ENCODE measurements at places on chromosomes 6 and 20.

GRCh38 chr6:1337791-1338190, 25.9 kb downstream of the FOXQ1 start:
- DNase-seq = no peak

- DNase-seq = no peak
Observed at GRCh38 chr6:36054956-36055355, 27.3 kb downstream of the MAPK14 start.

- no peak for DNase-seq
Observed at GRCh38 chr6:124901084-124901483, 61.2 kb upstream of the RNF217 start.

GRCh38 chr6:33778444-33779121, 10.3 kb downstream of the LEMD2 start:
- DNase-seq = no peak

GRCh38 chr6:28587746-28588075, 62.0 kb downstream of the GPX5 start:
- DNase-seq = no peak

DNA sequence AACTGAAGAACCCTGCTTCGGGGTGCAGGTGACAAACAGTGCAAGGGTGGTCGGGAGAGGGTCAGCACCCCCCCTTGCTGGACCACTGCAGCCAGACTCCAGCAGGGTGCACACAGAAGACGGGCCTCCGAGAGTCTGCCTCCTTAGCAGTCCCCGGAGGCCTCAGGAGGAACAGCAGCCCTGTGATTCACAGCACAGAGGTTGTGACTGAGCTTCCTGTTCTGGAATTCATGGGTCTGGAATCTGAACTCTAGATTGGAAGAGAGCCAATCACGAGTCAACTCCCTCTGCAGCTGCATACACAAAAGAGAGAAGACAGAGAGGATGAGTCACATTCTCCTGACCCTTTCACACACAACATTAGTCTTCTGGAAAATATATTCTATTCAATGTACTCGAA, 249.0 kb upstream of the OPRM1 start:
- DNase-seq = no peak

GRCh38 chr20:62482974-62483373, 7.2 kb upstream of the GATA5 start:
- no peak for DNase-seq

- DNase-seq = no peak
Observed at GRCh38 chr20:43921227-43921780, 6.7 kb downstream of the TOX2 start.

GRCh38 chr6:154567695-154568220, 57.3 kb upstream of the CNKSR3 start:
- DNase-seq = no peak

DNA sequence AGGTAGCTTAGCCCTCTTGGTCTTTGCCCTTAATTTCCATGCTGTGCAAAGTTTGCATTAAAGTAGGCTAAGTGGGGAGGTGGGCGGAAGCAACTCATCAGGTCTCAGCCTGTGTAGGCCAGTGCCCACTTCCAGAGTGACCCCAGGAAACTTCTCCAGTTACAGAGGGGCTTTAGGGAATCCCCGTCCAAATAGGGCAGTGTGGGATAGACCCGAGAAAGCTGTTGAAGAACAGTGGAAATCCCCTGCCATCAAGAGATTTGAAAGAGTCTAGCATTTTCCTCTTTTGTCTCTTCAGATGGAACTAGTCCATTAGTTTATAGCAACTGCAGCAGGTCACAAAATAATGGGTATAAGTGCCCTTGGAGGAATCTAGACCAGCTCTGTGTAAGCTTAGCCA, 20.2 kb downstream of the SF3B5 start:
- no peak for DNase-seq

- no peak for DNase-seq
Observed at GRCh38 chr6:15475872-15476271, 187.0 kb downstream of the DTNBP1 start.

- no peak for DNase-seq
Observed at GRCh38 chr6:160790028-160790792, 88.2 kb downstream of the PLG start.

DNA sequence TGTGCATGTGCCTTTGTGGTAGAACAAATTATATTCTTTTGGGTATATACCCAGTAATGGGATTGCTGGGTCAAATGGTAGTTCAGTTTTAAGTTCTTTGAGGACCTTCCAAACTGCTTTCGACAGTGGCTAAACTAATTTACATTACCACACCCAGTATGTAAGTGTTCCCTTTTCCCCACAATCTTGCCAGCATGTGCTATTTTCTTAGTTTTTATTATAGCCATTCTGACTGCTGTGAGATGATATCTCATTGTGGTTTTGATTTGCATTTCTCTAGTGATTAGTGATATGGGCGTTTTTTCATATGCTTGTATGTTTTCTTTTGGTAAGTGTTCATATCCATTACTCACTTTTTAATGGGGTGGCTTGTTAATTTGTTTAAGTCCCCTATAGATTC, 251.6 kb upstream of the DEFB112 start:
- no peak for DNase-seq

- DNase-seq = no peak
Observed at GRCh38 chr6:154901876-154902552, 93.1 kb upstream of the TIAM2 start.

DNA sequence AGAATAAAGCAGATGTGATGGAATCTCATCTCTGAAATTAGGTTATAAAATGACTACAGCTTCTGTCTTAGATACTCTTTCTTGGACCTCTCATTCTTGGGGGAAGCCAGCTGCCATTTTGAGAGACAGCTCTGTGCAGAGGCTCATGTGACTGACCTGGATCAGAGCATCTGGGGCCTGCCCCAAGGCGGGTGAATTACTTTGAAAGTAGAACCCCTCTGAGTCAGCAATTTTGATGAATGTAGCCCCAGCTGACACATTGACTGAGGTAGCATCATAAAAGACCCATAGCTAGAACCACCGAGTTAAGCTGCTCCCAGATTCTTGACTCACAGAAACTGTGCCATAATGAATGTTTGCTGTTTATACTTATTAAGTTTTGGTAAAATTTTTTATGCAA, 124.5 kb downstream of the THEMIS start:
- DNase-seq = no peak

DNA sequence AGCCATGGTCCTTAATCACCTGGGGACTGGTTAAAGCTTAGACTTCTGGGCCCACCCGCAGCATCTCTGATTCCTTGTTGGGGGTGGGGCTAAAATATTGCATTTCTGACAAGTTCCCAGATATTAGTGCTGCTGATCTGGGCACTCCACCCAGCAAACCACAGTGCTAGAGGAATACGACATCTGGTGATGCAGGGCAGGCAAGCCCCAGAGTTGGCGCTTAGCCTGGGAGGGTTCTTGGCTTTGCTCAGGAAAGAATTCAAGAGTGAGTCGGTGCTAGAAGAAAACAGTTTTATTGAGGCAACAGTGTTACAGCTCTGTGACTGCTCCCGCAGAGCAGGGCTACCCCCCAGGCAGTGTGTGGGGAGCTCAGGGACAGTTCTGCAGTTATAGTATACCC, 210.7 kb downstream of the TFAP2C start:
- DNase-seq = no peak

Data from stimulated activated CD4-positive, alpha-beta T cell treated with anti-CD3 and anti-CD28 coated beads, Interleukin-4, amount 100 ng/mL, for 4 hours (primary cell).